Ascending aorta (tissue), 2 donors: ENCODE measurements at places on chromosomes 16 and 17. TPM values are rescaled to one million over a fixed set of nuclear protein-coding genes. Genes with fewer than 3 reads are reported as not detected.

Gene SEPTIN12
- total RNA-seq, result not detected

Gene KRTAP3-3
- not detected for total RNA-seq

Gene NHLRC4
- total RNA-seq, result not detected

Gene ABCA10
- 6.8 TPM for total RNA-seq

Gene P2RX1
- total RNA-seq, result not detected

Gene SLC52A1
- not detected for total RNA-seq

Gene RAB26
- not detected for total RNA-seq

Gene GUCY2D
- total RNA-seq, result not detected

Gene TIMM22
- 12.1 TPM for total RNA-seq

Gene LSM12
- total RNA-seq, result 12.5 TPM

Gene ELP5
- total RNA-seq, result 106 TPM

Gene NOG
- not detected for total RNA-seq

Gene GHDC
- total RNA-seq, result 94.3 TPM

Gene TM4SF5
- total RNA-seq, result not detected

Gene SLC25A10
- 0.53 TPM for total RNA-seq

Gene KRTAP3-2
- total RNA-seq, result not detected

Gene KRT33A
- total RNA-seq, result not detected

Gene PGS1
- total RNA-seq, result 41.8 TPM

Gene ZC3H18
- total RNA-seq, result 36.3 TPM

Gene PLCG2
- total RNA-seq, result 34.2 TPM

Gene RASD1
- total RNA-seq, result 293 TPM

Gene CD19
- not detected for total RNA-seq

Gene CCDC92B
- not detected for total RNA-seq

Gene CD300LB
- total RNA-seq, result not detected

Gene COPRS
- 92.1 TPM for total RNA-seq

Gene KRTAP4-5
- not detected for total RNA-seq

Gene MT1M
- 105 TPM for total RNA-seq

Gene CCDC78
- 8.2 TPM for total RNA-seq
